Thoracic aorta (tissue), 2 donors: ENCODE measurements at places on chromosomes 1 and 21.

GRCh38 chr21:33973268-33973667, 57.7 kb upstream of the ATP5PO start:
- DNase-seq, result no peak
- no peak overlapping the region for H3K4me3 ChIP-seq
- peaks cover 44% of the 10 kb centered on the region for H3K4me1 ChIP-seq
- no peaks in the 10 kb centered on the region for H3K27me3 ChIP-seq
- no peaks in the 10 kb centered on the region for H3K36me3 ChIP-seq
- no peak overlapping the region for H3K27ac ChIP-seq

DNA sequence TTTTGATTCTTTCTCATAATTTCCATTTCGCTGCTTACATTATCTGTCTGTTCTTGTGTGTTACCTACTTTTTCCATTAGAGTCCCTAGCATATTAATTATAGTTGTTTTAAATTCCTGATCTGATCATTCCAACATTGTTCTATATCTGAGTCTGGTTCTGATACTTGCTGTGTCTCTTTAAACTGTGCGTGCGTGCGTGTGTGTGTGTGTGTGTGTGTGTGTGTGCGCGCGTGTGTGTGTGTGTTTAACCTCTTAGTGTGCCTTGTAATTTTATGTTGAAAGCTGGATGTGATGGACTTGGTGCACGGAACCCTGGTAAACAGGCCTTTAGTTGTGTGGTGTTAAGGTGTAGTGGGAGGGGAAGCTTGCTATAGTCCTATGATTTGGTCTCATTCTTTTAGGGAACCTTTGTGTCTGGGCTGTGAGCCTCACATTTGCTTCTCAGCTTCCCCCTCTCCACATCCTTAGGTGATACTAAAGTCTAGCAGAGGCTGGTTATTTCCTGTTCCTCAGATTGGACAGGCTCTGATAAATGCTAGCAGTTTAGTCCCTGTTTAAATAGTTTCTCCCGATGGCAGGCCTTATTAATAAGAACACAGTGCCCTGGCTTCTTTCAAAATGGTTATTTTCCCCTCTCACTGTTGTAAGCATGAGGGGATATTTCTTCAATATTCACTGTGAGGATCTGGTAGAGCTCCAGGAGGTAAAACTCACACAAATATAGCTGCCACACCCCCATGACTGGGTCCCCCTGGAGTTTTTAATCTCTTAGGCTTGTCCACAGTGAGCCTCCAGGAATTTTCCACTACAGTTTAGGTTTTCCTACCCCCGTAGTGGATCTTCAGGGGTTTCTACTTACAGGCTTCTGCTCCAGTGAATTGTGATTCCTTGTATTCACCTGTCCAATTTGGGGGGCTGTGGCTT, 118.3 kb downstream of the GALNT2 start:
- H3K36me3 ChIP-seq, result no peaks in the 10 kb centered on the region
- no peaks in the 10 kb centered on the region for H3K27me3 ChIP-seq
- peak overlapping the region; percentile 28 for H3K4me3 ChIP-seq
- H3K4me1 ChIP-seq, result peaks cover 22% of the 10 kb centered on the region
- peak overlapping the region; percentile 53 for H3K27ac ChIP-seq

GRCh38 chr1:234916840-234917239, 211.8 kb downstream of the TOMM20 start:
- DNase-seq, result no peak
- peaks cover 99% of the 10 kb centered on the region for H3K4me1 ChIP-seq
- H3K4me3 ChIP-seq, result no peak overlapping the region
- H3K36me3 ChIP-seq, result no peaks in the 10 kb centered on the region

- peak; percentile 96 for DNase-seq
- peaks cover 37% of the 10 kb centered on the region for H3K4me1 ChIP-seq
- H3K27ac ChIP-seq, result peak overlapping the region; percentile 94
- no peaks in the 10 kb centered on the region for H3K27me3 ChIP-seq
Measured at GRCh38 chr1:15885701-15886610, 38.4 kb downstream of the SPEN start.

DNA sequence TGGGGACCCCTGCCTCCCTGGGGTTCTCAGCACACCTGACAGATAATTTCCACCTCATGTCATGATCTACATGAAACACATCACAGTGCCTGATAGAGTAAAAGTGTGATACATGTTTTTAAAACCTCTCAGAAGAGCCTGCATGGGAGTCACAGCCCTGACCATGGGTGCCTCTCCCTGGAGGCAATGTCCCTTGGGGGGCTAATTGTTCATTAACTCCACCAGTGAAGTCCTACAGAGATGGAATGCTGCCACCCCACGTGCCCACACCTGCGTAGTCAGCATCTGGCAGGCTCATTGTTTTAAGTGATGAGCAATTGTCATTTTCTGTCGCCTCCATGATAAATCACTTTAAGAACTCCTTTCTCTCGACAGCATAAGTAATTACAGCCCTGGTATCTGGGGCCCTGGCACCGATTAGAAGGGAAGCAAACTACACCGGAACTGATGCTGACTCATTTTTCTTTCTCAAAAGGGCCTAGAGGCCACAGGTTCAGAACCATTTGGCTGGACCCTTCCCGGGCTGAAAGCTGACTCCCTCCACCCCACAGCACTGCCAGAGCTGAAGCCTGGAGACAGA, 109.6 kb upstream of the GJB5 start:
- H3K4me3 ChIP-seq, result no peak overlapping the region
- no peaks in the 10 kb centered on the region for H3K4me1 ChIP-seq
- DNase-seq, result no peak
- no peaks in the 10 kb centered on the region for H3K27me3 ChIP-seq
- H3K36me3 ChIP-seq, result no peaks in the 10 kb centered on the region

- no peaks in the 10 kb centered on the region for H3K4me1 ChIP-seq
- no peak for DNase-seq
- H3K4me3 ChIP-seq, result no peak overlapping the region
- H3K27me3 ChIP-seq, result no peaks in the 10 kb centered on the region
- H3K27ac ChIP-seq, result no peak overlapping the region
Measured at GRCh38 chr1:163046071-163046470, 23.1 kb upstream of the RGS4 start.

DNA sequence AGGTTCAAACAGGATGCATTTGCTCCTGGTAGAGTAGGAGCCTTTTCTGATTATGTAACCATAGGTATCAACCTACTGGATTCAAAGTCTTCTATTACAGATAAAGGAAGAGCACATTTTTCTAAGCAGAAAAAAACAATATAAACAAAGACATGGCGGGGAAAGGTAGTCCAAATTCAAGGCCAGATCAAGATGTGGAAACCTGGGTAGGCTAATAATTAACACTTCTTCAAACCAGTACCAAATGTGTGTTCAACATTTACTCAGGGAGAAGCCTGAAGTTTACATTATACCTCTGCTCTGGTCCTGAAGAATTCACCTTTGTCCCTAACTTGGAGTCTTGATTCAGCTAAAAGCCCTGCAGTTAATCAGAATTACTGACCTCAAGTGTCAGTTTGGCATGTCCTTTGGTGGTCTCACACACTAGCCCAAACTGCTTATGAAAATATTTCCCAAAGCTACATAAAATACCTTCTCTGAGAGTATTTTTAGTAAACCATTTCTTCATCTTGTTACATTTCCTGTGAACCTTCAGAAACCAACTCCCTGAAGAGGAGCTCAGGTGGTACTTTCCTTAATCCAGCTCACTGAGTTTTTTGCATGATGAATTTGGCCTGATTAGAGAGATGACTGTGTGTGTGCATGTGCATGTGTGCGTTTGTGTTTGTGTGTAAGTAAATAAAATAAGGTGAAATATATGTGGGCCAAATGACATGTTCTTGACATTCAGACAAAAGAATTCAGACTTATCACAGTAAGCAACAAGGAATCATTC, 70.2 kb downstream of the TOR3A start:
- DNase-seq, result no peak
- H3K27ac ChIP-seq, result no peak overlapping the region
- peaks cover 19% of the 10 kb centered on the region for H3K4me1 ChIP-seq
- H3K27me3 ChIP-seq, result no peaks in the 10 kb centered on the region
- no peaks in the 10 kb centered on the region for H3K36me3 ChIP-seq

DNA sequence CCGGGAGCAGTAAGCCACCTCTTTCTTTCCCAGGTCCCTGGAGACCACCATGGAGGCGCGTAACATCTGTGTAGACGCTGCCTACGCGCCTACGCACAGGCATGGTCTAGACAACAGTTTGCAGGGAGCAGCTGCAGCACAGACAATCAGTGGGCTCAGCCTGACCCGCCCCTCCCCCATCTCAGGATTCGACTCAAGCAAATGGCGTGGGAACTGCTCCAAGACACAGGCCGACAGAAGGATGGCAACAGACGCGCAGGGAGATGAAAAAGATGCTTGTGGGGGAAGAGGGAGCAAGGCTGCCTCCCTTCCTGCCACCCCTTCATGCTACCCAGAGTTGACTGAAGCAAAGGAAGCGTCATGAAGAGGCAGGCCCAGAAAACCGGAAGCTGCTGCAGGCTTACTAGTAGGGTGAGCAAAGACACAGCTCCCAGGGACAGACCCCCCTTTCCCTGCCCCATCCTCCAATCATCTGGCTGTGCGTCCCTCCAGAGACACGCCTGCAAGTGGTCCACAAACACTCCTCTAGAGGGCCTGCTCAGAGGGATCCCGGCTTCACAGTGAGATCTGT, 19.5 kb downstream of the STK40 start:
- DNase-seq, result no peak
- no peaks in the 10 kb centered on the region for H3K27me3 ChIP-seq
- no peak overlapping the region for H3K4me3 ChIP-seq
- H3K36me3 ChIP-seq, result peaks cover 5% of the 10 kb centered on the region

DNA sequence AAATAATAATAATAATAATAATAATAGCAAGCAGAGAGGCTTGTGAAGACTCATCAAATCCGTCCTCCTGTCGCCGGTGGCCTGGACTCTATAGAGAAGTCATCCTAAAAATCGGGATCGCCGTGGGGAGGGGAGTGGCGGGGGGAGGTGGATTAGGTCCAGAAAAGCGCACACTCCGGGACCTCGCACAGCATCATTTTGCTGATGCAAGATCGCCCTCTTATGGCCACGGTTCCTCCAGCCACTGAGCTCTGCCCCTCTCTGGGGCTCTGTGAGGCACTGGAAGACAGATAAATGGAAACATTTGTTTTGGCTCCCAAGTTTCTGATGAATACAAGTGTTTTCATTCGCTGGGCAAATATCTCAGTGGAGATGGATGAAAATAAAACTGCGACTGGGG, 612.0 kb downstream of the MATN1 start:
- no peaks in the 10 kb centered on the region for H3K36me3 ChIP-seq
- no peak overlapping the region for H3K4me3 ChIP-seq
- H3K27ac ChIP-seq, result no peak overlapping the region
- DNase-seq, result no peak
- H3K4me1 ChIP-seq, result no peaks in the 10 kb centered on the region

DNA sequence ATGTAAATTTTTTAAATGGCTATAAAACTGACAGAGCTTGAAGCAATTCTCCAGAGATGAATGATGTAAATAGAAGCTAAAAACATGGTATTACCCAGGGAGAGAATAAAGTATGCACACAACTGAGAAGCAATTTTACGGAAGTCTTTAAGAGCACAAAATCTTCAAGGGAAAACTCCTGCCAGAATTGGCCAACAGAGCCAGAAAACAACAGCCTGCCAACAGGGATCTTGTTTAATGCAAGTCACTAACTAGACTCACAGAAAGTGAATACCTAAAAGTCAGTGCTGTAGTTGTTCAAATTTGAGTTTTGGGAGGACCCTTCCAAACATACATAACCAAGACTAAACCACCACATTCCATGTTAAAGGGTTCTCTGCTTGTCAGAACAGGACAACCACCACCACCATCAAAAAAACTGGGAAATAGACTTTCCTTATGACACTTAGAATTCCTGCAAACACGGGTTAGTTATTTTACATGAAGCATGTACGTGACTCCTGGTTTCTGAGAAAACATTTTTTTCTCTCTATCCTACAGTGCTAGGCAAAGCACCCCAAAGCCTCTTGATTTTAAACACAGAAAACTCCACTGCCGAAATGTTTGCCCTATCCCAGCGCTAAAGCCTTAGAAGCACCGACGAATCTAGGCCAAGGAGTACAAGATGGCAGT, 1.6 kb downstream of the EPS15 start:
- H3K27ac ChIP-seq, result peak overlapping the region; percentile 86
- H3K4me1 ChIP-seq, result peaks cover 32% of the 10 kb centered on the region
- peak overlapping the region; percentile 95 for H3K4me3 ChIP-seq
- no peaks in the 10 kb centered on the region for H3K27me3 ChIP-seq
- DNase-seq, result no peak
- H3K36me3 ChIP-seq, result no peaks in the 10 kb centered on the region

DNA sequence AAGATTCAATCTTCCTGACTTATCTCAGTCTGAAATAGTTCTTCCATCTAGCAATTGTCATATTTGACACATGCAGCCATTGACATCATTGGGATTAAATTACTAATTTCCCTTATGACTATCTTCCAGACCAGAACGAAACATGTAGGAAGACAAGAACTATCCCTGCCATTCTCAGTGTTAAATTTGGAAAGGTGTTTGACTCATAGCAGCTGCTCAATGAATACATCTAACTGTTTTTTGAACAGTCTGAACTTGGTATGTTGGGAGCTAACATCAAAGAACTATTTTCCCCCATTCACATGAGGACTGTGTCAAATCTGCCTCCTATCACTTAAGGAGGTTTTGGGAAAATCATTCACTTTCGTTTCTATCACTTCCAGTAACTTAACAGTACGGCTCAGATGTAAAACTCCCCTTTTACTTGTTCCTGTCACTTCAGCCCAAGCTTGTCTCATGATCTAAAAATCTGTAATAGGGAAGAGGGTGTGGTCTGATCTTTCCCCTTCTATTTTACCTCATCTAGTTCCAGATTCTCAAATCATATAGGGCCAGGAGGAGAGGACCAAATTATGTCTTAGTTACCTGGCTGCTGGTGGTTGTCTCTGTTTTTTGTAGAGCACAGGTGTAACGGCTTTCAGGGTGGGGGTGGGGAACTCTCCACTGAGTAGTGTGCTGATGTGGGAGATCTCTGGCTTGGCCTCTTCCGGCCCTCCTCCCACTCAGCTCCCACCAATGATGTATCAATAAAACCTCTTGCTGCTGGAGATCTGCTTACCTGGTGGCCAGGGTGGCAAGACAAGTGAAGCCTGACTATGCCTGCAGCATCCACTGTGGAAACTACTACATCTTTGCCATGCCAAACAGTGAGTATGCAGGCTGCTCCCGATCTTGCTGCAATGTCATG, 26.2 kb upstream of the SLAMF1 start:
- H3K4me3 ChIP-seq, result no peak overlapping the region
- no peak overlapping the region for H3K27ac ChIP-seq
- no peaks in the 10 kb centered on the region for H3K27me3 ChIP-seq
- DNase-seq, result no peak

DNA sequence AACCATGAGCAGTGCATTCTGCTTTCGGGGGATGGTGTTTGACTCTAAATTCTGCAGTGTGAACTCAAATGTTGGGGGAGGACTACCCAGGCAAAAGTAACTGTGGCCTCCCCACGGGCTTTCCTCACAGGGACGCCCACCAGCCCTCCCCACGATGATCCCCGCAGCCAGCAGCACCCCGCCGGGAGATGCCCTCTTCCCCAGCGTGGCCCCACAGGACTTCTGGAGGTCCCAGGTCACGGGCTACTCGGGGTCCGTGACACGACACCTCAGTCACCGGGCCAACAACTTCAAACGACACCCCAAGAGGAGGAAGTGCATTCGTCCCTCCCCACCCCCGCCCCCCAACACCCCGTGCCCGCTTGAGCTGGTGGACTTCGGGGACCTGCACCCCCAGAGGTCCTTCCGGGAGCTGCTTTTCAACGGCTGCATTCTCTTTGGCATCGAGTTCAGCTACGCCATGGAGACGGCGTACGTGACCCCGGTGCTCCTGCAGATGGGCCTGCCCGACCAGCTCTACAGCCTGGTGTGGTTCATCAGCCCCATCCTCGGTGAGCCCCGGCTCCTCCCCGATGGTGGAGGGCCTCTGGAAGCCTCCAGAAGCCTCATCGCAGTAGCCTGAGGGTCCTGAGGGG, 6.4 kb downstream of the SLC45A1 start:
- peaks cover 7% of the 10 kb centered on the region for H3K4me1 ChIP-seq
- no peaks in the 10 kb centered on the region for H3K36me3 ChIP-seq
- peak overlapping the region; percentile 68 for H3K27ac ChIP-seq
- no peak for DNase-seq
- H3K4me3 ChIP-seq, result peak overlapping the region; percentile 39
